Stimulated activated CD8-positive, alpha-beta memory T cell treated with anti-CD3 and anti-CD28 coated beads, Interleukin-7, amount 100 ng/mL, for 24 hours (primary cell): ENCODE measurements at places on chromosomes 3 and 15.
A peak's percentile ranks its signal among the peaks of the same experiment; 100 is the strongest.

GRCh38 chr3:136995652-136996051 is 37.9 kb downstream of the IL20RB start:
- no peak for DNase-seq

DNA sequence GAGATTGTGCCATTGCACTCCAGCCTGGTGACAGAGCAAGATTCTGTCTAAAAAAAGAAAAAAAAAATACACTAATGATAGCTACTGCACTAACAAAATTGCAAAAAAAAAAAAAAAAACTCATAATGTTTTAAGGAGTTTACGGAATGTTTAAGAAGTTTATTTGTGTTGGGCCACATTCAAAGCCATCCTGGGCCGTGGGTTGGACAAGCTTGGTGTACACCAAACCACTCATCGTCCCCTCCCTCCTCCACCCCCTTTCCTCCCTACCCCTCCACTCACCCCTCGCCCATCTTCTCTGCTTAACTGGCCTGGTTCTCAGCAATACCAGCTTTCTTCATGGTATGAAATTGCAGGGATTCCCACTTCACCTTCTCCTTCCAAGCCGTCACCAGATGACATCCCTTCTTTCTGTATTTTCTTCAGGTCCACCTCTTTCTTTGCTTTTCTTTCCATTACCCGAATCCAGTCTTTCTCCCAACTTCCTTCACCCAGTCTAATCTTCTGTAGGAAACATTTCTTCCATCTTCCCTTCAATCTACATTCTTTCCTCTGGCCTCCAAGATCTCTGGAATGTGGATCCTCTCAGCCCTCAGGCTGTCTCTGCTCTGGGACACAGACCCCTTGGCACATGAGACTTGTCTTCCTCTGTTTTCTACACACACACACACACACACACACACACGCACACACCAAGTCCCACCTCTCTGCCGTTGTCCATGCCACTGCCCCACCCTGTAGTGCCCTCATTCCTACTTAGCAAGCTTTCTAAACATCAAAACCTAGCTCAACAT is 3.5 kb upstream of the MESP1 start:
- no peak for DNase-seq

DNA sequence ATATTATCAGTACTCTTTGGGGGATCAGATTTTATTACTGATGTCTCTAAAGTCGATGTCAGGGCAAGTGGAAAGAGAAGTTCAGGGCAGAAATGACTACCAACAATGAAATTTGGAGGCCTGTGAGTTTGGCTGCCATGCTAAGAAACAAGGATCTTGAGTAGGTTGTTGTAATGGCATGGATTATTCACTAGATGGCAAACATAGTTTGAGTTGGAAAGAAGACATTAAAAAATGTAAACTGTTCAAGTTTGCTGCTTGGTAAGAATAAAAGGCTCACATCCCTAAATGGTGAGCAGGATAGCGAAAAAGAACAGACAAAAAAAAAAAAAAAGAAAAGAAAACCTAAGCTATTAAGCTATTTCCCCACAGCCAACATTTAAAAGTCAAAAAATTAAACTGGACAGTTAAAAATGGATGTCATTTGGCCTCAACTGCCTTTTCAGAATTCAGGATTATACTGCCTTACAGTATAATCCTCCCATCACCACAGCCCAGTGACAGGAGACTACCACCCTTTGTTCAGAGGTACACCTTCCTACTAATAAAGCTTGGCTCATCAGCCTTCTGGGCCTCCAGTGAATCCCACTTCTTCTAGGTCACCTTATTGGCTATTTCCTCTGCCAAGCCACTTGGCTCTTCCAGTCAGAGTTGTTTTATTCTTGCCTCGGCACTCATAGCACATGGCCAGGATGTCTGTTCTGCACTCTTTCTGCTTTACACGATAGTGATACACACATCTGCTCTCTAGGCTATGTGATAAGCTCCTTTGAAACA is 163.7 kb downstream of the PLD1 start:
- no peak for DNase-seq

DNA sequence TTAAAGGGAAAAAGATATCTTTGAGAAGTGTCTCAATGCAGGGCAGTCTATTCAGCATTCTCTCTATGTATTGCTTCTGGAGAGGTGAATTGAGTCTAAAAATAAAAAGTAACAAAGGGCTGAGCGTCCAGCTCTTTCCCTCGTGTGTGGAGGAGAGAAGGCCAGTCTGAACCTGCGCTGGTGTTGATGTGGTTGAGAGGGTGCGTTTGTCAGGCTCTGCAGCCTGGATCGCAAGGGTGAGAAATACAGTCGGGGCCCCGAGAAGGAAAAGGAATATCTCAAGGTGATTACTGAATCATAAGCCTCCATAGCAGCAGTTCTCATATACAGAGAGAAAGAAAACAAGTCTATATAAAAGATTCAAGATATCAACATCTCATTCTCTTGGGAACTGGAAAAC is 494.1 kb upstream of the MDFIC2 start:
- DNase-seq, result no peak

DNA sequence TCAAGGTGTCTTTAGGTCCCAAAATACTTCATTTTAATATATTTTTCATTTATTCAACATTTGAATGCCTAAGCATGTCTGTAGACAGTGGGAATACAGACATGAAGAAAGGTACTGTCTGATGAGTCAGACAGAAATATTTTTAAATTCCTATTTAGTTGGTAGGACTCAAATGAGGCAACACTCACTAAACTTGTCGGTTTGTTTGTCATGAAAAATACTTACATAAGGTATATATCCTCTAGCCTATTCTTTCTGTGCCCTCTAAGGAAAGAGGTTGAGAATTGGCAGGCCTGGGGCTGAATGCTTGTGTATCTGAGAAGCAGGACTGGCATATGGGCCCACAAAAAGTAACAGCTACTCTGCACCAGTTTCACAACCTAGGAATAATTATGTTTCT is 423.6 kb upstream of the MDFIC2 start:
- no peak for DNase-seq

- DNase-seq, result no peak
Measured at GRCh38 chr15:62792986-62793751, 249.4 kb upstream of the TPM1 start.

GRCh38 chr3:16239086-16239770 is 25.5 kb downstream of the DPH3 start:
- DNase-seq, result no peak

- no peak for DNase-seq
Measured at GRCh38 chr3:149382101-149382467, 4.6 kb upstream of the TM4SF1 start.

GRCh38 chr3:184691397-184692231 is 20.2 kb downstream of the MAGEF1 start:
- DNase-seq, result no peak

- DNase-seq, result no peak
Measured at GRCh38 chr3:66812136-66812535, 186.0 kb upstream of the KBTBD8 start.

- no peak for DNase-seq
Measured at GRCh38 chr3:114307832-114308231, 14.0 kb downstream of the TIGIT start.

DNA sequence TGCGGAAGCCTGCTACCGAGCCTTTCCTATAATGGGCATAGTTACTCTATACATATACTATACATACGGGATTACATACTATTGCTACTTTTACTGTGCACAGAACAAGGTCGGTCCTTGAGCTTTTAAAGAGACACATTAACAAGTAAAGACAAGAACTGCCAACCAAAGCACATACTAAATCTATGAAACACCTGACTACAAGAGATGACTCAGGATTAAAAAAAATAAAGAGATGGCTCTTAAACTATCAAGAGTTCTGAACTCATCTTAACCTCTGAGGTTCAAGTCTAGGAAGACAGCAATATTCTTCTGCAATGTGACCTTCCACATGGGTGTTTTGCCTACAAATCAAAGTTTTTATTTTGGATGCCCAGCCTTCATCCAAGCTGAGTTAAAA is 106.8 kb downstream of the TNIK start:
- no peak for DNase-seq

DNA sequence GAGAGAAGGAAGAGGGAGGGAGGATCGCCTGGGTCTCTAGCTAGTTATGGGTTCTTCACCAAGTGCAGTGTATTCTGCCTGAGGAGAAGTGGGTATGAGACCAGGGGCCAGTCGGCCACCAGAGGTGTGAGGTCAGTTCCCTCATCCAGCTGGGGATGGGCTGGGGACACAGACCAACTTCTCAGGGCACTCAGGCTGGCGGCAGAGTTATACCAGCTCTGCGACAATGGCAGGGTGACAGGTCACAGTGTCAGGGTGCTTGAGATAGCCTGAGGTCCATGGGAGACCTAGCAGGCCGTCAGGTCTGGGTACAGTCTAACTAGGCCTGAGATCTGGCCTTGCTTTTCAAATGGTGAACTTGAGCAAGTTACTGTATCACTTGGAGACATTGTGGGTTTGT is 31.4 kb upstream of the PLXNA1 start:
- DNase-seq, result no peak

- peak; percentile 23 for DNase-seq
Measured at GRCh38 chr3:125150525-125151441, 61.8 kb downstream of the SLC12A8 start.

GRCh38 chr3:188362405-188362831 is 208.5 kb downstream of the LPP start:
- no peak for DNase-seq

DNA sequence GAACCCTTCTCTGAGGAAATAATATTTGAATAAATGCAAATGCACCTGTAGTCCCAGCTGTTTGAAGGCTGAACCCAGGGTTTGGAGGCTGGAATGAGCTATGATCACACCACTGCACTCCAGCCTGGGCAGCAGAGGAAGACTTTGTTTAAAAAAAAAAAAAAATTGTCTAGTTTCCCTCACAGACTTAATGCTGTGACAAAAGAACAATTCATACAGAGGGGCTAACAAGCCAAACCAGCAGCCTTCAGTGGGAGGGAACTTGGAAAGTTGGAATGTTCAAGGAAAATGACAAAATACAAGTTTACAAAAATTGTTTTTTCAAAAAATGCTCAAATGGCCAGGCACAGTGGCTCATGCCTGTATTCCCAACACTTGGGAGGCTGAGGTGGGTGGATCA is 228.0 kb upstream of the CGNL1 start:
- DNase-seq, result no peak

GRCh38 chr15:36332301-36332700 is 247.1 kb upstream of the CDIN1 start:
- no peak for DNase-seq

GRCh38 chr3:70108072-70108471 is 108.5 kb downstream of the SAMMSON start:
- DNase-seq, result no peak

GRCh38 chr3:22893101-22893500 is 310.0 kb upstream of the UBE2E2 start:
- DNase-seq, result no peak

DNA sequence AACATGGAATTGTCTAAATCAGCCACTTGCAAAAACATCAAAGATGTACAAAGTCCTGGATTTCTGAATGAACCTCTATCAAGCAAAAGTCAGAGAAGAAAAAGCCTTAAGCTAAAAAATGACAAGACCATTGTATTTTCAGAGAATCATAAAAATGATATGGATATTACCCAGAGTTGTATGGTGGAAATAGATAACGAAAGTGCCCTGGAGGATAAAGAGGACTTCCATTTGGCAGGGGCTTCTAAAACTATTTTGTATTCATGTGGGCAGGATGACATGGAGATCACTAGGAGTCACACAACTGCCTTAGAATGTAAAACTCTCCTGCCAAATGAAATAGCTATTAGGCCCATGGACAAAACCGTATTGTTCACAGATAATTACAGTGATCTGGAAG is 29.3 kb downstream of the KNL1 start:
- no peak for DNase-seq

- no peak for DNase-seq
Measured at GRCh38 chr3:71554649-71555048, 28.9 kb downstream of the FOXP1 start.

- no peak for DNase-seq
Measured at GRCh38 chr3:143951351-143951971, 20.2 kb upstream of the DIPK2A start.

GRCh38 chr3:11510001-11510340 is 133.7 kb downstream of the VGLL4 start:
- DNase-seq, result no peak

- DNase-seq, result no peak
Measured at GRCh38 chr3:127997016-127997415, 55.2 kb upstream of the SEC61A1 start.

DNA sequence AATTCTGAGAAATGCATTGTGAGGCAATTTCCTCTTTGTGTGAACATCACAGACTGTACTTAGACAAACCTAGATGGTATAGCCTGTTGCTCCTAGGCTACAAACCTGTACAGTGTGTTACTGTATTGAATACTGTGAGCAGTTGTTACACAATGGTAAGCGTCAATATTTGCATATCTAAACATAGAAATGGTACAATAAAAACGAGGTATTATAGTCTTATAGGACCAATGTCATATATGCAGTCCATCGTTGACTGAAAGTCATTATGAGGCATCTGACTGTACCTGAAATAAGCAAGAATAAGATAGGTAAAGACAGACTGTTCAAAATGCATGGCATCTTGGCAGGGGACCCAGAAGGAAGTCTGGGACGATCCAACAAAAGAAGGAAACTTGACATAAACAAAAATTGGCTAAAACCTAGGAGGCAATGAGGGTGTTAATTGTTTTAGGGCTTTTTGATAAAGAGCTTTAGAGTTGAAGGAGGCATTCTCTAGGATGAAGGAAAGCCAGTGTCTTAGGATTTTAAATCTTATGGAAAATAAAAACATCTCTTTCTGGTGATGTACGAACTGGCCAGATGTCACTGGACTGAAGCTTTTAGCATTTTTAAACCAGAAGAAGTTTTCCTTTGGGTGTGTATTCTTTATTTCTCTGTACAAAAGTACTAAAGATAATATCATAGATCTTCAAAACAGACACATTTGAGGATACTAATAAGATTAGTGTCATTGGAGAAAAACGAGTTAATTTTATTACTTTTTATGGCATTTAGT is 9.2 kb upstream of the SPRED1 start:
- DNase-seq, result no peak

DNA sequence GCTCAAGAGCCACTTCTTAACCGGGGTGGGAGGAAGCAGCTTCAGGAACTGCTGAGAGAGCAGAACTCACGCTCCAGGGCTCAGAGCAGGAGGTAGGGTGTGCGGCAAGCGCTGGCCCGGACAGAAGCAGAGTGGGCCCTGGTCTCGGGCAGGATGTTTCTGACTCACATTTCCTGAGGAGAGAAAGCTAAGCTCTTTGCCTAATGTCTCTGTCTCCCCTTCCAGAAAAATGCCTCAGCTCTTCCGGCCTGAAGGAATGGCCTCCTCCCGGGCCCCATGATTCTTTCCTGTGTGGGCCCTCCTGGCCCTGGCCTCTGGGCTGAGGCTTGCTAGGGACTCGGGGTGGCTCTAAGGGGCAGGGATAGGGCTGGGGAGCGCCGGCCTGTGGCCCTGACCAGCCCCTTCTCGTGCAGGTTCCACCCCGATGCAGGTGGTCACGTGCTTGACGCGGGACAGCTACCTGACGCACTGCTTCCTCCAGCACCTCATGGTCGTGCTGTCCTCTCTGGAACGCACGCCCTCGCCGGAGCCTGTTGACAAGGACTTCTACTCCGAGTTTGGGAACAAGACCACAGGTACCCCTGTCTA is 4.1 kb upstream of the STAB1 start:
- DNase-seq, result no peak

- DNase-seq, result no peak
Measured at GRCh38 chr3:188390775-188391443, 237.0 kb downstream of the LPP start.
